Epithelial cell of umbilical artery (primary cell): ENCODE measurements at places on chromosomes 2 and 18. TPM values are rescaled to one million over a fixed set of nuclear protein-coding genes. Genes with fewer than 3 reads are reported as not detected.

NXPH2 gene
- 0.32 TPM in 1 of 2 replicates, not detected in the other for total RNA-seq

TEKT4 gene
- not detected in 2 replicates for total RNA-seq

ELOA2 gene
- not detected in 2 replicates for total RNA-seq

CPSF3 gene
- 52.3 and 53.8 TPM in 2 replicates for total RNA-seq

DCC gene
- under 0.01 TPM in 1 of 2 replicates, not detected in the other for total RNA-seq

CDH20 gene
- total RNA-seq: not detected in 2 replicates
